ENCODE measurements at places on chromosomes 1 and 21.

- no peak for DNase-seq
Observed at GRCh38 chr1:12506281-12507280, 111.4 kb downstream of the DHRS3 start.

DNA sequence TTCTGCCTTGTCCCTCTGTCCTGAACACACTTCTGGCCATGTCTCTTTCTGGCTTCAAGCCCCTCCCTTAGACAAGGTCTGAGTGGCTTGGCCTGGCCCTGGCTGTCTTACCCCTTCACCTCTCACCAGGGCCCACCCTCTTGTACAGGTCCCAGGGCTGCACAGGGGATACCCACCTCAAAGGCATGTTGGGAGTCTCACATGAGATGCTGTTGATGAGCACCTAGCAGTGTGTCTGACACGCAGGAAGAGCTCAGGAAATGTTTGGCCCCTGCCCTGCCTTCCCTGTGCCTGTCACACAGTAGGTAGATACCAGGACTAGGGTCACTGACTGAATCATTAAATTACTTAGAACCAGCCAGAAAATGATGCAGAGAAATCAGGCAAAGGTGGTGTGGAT lies 16.6 kb downstream of the ZNF362 start:
- no peak for DNase-seq

DNA sequence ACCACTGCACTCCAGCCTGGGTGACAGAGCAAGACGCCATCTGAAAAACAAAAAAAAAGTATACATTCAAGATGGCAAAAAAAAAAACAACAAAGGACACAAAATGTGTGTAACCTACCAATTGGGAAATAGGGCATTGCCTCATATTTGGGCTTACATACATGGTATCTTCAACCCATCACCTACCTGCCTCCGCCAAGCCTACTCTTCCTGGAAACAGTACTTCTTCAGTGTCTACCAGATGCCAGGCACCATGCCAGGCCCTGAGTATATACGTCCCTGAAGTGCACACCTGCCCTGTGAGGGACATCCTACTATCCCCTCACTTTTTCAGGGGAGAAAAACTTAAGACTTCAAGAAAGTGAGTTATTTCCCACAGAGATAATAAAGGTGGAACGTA lies 160.2 kb downstream of the TOMM20 start:
- no peak for DNase-seq

GRCh38 chr1:151593730-151594129 lies 18.1 kb upstream of the SNX27 start:
- DNase-seq, result no peak

GRCh38 chr1:233233508-233234040 lies 62.0 kb downstream of the PCNX2 start:
- no peak for DNase-seq

- DNase-seq, result no peak
Observed at GRCh38 chr1:87219626-87220025, 109.1 kb upstream of the LMO4 start.

DNA sequence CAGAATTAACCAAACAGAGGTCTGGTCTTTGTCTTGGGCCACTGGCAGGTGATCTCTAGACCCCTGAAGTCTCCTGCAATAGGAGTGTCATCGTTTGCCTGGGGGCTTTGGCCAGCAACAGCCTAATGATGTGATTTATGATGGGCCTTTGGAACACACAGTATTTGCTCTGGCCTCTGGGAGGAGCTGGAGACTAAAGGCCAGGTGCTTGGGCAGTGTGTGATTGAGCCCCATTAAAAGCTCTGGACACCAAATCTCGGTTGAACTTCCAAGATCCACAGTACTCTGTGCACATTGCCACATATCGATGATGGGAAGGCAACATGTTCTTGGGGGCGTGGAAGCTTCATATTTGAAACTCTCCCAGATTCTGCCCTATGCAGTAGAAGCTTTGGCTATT lies 32.0 kb upstream of the TLR5 start:
- no peak for DNase-seq

DNA sequence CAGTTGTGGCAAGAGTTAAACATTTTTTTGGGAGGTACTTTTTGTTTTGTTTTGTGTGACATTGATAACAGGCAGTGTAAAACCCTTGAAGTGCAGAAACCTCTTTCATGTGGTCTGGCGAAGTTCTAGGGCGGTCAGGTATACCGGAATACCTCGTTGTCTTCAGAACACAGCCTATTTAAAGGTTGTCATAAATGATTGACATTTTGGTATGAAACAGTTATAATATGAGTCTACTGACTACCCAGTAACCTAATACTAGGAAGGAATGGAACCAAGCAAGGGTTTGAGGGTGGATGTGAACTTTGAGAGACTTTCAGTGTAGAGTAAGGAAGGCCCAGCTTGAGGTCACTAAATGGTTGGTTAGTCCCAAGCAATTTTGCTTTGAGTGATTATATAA lies 40.5 kb downstream of the PATJ start:
- peak; percentile 38 for DNase-seq

DNA sequence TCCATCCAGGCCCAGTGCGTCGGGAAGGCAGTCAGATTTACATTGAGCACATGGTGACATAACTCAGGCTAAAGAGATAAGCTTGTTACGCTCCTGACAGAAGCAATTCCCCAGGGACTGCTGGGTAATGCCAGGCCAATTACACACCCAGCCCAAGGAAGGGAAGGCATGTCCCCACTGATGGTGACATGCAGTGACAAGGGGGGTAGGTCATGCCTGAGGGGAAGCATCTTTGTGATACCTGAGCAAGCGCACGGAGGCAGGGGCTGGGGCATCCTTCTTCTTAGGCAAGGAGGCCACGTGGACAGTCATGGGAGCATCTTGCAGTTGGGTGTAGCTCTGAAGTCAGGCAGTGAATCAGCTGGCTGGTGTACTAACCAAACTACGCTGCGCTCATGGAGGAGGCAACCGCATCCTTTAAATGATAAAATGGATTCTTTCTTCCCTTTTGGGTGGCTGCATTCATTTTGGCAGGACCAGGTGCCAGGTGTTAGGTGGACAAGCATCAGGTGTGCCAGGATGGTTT lies 39.6 kb upstream of the GRIK3 start:
- no peak for DNase-seq

GRCh38 chr1:246794048-246794827 lies 70.0 kb downstream of the SCCPDH start:
- DNase-seq, result no peak

- no peak for DNase-seq
Observed at GRCh38 chr1:152487871-152488270, 22.7 kb upstream of the LCE5A start.

GRCh38 chr1:47627471-47628370 lies 189.9 kb downstream of the FOXD2 start:
- DNase-seq, result no peak

GRCh38 chr1:226608699-226609505 lies 60.3 kb downstream of the STUM start:
- DNase-seq, result peak; percentile 62

GRCh38 chr1:53592521-53592982 lies 133.4 kb downstream of the DMRTB1 start:
- DNase-seq, result no peak

DNA sequence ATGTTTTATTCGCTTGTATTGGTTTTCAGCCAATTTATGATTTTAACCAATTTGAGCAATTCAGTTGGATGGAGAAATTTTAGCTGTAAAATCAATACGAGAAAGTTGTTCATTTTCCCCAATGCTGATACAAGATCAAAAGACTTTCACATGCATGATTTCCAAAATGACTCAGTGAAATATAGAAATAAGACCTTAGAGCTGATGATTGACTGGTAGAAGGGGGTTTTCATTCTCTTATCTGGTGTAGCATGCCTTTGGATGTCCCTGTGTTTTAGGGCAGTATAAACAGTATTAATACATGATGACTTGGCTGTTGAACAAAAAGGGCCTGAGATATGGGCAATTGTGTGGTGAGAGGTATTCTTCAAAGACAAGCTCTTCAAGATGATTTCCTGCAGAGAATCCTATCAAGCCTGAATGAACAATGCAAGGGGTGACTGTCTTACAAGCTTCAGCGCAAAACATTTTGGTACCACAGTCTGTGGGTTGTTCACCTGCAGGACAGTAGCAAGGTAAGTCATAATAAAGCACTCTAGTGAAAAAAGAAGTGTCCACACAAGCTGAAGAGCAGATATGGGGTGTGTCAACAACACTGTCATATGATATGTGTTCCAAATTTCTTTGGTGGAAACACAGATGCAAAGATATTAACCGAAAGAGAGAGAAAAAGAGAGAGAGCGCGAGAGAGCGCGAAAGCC lies 156.2 kb downstream of the TNFSF18 start:
- DNase-seq, result no peak

- no peak for DNase-seq
Observed at GRCh38 chr1:157399984-157400382, 152.3 kb downstream of the FCRL5 start.

DNA sequence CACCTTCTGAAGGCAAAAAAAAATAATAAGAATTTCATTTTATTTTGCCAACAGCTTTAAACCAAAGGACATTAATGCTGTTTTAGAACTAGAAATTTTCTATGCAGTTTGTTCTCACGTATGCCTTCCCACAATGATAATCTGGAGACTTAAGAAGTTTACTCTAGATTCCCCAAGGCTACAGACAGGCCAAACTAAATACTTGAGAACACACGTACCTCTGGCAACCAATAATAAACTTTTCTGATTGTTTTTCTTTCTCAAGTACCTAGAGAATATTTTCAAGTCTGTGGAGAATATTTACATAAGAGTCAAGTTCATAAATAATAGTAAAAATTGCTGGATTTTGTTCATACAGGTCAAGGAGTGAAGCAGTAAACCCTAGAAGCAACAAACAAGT lies 15.9 kb downstream of the CLDN8 start:
- no peak for DNase-seq

DNA sequence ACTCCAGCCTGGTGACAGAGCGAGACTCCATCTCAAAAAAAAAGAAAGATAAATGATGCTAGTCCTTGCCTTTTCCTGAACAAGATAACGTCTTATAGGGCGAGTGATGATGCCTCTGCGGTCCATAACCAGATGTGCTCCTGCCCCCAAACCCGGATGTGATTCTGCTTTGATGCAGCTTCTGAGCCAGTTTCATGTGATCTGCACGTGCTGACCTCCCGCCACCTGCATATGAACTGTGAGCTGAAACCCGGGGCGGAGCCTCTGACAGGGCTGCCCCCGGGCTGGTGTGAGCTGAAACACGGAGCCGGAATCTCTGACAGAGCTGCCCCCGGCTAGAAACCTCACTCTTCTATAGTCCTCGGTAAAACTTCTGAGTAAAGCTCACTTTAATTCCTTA lies 1.3 kb downstream of the KRTAP12-4 start:
- DNase-seq, result no peak

DNA sequence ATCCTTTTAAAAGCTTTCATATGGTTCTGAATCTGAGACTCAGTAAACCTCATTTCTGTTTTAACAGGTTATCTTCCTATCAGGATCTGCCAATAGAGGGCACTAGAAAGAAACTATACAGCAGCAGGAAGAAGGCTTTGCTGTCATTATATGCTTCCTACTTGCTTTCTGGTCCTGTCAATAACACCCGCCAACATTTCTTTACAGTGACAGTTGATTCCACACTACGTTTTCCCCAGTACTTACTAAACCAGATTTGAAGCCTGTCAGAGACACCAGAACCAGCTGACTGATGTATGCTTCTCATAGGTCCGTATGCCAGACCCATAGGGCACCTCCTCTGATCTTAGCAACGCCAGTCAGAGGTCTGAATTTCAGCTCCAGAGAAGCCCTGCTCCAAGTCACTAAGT lies 341.0 kb upstream of the NEGR1 start:
- no peak for DNase-seq

- DNase-seq, result no peak
Observed at GRCh38 chr1:9537863-9538668, 1.2 kb upstream of the SLC25A33 start.

DNA sequence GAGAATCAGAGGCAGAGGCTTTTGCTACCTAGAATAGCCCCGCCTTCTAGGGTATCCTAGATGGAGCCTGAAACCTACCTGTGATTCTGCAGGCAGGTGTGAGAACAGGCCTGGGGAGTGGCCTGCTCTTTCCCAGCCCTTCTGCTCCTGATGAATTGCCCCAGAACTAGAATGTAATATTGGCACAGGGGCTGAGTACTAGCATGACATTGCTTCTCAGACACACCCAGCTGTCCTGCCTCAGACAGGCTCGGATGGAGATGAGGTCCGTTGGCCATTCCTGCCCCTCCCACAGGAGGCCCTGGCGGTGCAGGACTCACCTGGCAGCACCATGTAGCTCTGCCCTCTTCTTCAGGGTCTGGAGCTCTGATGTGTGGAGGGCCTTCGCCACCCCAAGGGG lies 237.6 kb downstream of the GRIK3 start:
- DNase-seq, result no peak

DNA sequence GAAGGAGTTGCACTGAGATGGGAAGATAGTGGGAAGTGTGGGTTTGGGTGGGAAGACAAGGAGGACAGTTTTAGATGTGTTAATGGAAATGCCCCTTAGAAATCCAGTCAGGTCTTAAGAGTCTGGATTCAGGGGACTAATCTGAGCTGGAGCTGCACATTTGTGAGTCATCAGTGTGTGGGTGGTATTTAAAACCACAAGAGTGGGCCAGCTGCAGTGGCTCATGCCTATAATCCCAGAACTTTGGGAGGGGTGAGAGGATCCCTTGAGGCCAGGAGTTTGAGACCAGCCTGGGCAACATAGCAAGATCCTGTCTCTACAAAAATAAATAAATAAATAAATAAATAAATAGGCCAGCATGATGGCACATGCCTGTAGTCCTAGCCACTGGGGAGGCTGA lies 40.9 kb upstream of the SLC6A9 start:
- no peak for DNase-seq

GRCh38 chr1:160428655-160429054 lies 28.3 kb downstream of the VANGL2 start:
- DNase-seq, result no peak

GRCh38 chr1:157403203-157403602 lies 149.1 kb downstream of the FCRL5 start:
- DNase-seq, result no peak

DNA sequence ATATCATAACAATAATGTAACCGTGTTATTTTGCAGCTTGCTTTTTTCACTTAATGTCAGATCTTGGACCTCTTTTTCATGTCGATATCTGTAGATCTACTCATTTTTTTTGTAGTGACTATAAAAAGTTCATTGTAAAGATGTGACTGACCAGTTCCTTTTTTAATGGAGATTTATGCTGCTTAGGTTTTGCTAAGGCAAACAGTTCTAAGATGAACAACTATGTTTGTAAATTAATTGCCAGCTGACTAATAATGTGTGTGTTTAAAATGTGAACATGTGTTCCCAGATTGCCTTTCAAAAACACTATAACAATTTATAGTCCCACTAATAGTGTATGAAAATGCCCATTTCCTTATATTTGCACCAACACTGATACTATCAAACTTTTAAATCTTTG lies 18.1 kb upstream of the EPS8L3 start:
- DNase-seq, result no peak

DNA sequence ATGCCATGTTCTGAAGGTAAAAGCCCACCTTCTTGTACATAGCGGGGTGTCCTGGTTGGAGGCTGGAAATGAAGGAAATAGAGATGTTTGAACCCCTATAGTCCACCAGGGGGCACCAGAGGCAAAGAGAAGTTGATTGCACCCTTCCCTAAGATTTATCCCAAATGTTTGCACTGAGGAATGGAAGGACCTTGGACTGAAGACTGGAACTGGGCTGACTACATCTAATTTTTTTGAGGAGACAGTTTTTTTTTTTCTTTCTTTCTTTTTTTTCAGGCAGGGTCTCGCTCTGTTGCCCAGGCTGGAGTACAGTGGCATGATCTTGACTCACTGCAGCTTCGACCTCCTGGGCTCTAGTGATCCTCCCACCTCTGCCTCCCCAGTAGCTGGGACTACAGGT lies 55.3 kb upstream of the EIF4G3 start:
- DNase-seq, result no peak

- DNase-seq, result no peak
Observed at GRCh38 chr1:201307231-201307630, 23.9 kb downstream of the PKP1 start.
